ENCODE measurements at places on chromosomes 16 and 17.

DNA sequence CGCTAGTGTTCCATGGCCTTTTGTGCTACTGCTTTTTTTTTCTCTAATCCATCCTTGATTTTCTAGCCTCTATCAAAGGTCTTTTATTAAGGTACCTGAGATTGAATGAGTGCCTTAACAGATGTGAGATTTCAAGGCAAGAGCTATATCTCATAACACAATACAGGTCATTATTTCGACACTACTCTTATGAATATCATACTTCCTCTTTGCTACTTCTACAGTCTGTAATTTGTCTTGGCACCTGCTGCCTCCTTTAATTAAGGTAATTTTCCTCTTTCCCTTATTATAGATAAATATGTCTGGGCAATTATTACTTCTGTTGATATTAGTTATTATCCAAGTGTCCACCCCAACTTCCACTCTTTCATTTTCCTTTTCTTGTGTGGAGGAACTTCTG is 5.3 kb downstream of the KRT28 start:
- no peak for DNase-seq

DNA sequence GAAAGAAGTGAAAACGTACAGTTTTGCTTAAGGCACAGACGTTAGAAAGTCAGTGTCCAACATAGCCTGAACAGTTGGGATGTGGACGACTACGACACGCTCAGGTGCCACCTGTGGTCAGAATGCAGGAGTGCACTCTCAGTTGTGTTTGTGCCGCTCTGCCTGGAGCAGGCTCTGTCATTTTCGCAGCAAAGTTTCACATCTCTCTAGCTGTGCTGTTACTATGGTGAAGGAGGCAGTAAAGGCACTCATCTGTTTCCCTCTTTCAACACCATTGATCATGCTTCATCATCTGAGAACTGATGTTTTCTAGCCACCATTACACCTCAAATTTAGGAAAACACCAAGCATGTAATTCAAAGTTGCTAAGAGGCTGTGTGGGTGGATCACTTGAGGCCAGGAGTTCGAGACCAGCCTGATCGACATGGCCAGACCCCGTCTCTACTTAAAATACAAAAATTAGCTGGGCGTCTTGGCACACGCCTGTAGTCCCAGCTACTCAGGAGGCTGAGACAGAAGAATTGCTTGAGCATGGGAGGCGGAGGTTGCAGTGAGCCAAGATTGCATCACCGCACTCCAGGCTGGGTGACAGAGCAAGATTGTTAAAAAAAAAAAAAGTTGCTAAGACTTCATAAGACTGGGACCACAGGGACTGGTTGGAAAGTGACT is 44.9 kb upstream of the DNAJA2 start:
- no peak for DNase-seq

DNA sequence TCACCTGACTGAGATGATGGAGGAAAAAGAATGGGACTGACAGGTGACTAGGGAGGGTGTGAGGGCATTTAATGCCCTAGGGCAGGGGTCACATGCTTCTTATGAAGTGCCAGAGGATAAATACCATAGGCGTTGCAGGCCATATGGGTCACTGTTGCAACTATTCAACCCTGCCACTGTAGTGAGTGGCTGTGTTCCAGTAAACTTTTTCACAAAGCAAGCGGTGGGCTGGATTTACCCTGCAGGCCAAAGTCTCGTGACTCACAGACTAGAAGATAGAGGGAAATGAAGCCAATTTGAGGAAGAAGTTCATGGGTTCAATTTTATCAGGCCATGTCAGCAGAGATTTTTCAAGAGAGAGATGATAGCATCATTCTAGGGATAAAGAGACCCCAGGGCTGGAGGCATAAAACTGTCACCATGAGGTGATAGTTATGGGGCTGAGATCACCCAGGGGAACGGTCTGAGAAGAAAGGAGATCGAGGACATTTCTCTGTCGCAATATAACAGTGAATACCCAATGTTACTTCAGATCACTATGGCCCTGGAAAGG is 8.6 kb downstream of the ARHGAP17 start:
- DNase-seq = no peak

DNA sequence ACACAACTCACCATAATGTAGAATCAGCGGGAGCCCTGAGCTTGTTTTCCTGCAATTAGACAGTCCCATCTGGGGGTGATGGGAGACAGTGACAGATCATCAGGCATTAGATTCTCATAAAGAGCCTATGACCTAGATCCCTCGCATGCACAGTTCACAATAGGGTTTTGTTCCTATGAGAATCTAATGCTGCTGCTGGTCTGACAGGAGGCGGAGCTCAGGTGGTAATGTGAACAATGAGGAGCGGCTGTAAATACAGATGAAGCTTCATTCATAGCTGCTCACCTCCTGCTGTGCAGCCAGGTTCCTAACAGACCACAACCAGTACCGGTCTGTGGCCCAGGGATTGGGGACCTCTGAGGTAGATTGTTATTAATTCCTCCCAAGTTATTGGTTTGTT is 2.9 kb upstream of the DOK4 start:
- no peak for DNase-seq

DNA sequence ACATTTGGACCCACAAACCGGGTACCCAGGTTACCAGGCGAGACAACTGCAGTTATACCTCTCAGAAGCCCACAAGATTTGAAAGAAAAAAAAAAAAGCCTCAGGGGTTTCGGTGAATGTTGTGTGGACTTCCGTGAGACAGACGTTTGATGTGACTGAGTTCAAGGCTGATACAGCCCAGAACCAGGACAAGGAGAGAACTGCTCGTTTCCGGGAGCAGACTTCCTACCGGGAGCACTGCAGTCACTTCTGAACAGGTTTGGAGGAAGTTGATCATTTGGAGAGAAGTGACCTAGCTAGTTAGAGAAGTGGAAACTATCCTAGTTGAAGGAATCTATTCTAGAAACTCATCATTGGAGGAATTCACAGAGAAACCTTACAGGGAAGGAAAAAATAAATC is 847 bp downstream of the CKLF start:
- DNase-seq = no peak

GRCh38 chr16:85187002-85187401 is 74.7 kb upstream of the CIBAR2 start:
- no peak for DNase-seq

DNA sequence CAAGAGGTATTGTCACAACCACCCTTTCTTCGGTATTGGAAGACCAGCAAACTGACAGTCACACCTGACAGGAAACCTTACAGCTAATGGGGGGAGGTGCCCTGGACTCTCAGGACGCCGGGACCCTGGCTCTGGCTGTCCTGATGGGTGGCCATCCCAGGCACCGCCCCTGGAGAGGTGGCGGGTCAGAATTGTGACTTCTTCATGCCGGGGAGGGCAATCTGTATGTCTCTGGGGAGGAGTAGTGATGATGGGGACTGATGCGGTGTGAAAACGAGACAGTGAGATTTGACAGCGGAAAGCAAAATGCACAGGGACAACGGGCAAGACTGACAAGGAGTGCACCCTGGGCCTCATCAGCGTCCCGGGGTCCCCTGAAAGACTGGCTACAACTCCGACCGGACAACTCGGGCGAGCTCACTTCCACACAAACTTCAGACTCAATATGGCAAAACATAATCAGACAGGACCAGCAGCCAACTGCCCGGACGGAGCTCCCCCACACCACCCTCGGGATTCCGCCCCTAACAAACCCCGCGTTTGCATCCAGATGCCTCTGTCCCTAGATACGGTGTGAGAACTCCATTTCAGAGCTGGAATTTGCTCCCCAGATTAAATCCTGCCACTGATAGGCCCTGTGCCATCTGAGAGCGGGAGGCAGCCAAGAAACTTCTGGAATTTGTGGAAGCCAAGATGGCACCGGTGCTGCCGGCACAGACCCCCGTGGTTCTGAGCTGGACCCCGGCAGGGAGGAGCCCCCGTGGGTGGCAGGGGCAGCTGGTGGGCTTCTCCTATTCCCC is 83.6 kb upstream of the CREBBP start:
- DNase-seq = no peak

DNA sequence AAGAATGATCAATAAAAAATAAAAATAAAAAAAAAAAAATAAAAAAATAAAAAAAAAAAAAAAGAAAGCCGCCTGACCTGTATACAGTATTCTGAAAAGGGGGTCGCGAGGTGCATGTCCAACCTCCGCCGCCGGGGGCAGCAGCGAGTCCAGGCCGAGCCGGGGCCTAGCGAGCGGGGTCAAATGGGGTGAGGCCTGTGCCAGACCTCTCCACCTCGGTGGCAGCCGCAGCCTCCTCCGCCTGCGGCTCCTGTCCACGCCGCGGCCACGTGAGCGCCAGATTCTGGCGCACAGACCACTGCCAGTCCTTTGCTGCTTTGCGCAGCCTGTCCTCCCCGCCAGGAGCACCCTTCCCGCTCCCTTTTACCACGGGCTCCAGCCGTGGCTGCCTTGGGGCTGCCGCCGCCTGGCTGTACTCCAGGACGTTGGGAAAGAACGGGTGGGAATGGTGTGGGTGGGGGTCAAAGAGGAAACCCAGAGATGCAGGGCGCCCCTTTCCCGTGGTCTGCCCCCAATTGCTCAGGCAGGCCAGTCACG is 2.4 kb upstream of the BCKDK start:
- DNase-seq = no peak

DNA sequence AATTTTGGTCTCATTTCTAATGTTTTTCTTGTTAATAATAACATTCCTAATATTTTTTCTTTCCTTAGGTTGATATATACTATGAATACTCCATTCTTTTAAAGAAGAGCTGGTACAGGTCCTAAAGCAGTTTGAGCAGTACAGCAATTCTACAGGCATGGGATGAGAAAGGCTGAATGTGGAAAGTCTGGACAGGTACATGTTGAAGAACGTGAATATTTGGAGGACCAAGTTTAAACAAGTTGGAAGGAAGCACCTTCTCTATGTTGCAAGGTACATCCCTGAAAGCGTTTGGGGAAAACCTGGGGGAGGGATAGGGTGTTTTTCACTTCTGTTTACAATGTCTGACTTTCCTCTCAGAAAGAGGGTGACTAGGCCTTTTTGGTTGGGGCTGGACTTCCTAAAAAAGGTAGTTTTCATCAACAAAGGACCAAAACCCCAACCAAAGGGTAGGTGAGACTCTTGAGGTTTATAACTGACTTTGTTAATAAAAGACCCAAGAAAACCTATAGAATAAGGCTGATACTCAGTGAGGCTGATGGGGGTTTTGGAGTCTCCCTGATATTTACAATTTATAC is 95.9 kb upstream of the AXIN2 start:
- DNase-seq = no peak

- DNase-seq = no peak
Measured at GRCh38 chr17:76382351-76382802, 2.0 kb upstream of the SPHK1 start.

- DNase-seq = no peak
Measured at GRCh38 chr16:77836801-77837200, 48.4 kb downstream of the VAT1L start.

DNA sequence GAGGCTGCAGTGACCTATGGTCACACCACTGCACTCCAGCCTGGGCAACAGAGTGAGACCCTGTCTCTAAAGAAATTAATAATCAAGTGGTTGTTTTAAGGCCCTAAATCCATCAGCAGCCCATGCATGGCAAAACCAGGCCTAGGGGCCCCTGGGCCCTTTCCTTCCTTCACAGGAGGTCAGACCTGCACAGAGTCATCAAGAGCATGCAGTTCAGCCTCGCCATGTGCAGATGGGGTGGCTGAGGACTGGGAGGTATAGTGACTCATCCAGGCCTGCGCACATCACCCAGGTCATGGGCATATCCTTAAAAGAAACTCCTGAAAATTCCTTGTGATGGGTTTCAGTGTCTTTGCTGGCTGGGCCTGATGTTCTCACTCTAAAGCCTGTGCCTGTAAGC is 72.4 kb upstream of the AMZ2 start:
- DNase-seq = no peak

- no peak for DNase-seq
Measured at GRCh38 chr16:49416001-49416675, 42.5 kb downstream of the C16orf78 start.

- peak; percentile 10 for DNase-seq
Measured at GRCh38 chr16:66300037-66300436, 66.5 kb upstream of the CDH5 start.

- DNase-seq = no peak
Measured at GRCh38 chr17:30360086-30360808, 18.5 kb upstream of the CPD start.

DNA sequence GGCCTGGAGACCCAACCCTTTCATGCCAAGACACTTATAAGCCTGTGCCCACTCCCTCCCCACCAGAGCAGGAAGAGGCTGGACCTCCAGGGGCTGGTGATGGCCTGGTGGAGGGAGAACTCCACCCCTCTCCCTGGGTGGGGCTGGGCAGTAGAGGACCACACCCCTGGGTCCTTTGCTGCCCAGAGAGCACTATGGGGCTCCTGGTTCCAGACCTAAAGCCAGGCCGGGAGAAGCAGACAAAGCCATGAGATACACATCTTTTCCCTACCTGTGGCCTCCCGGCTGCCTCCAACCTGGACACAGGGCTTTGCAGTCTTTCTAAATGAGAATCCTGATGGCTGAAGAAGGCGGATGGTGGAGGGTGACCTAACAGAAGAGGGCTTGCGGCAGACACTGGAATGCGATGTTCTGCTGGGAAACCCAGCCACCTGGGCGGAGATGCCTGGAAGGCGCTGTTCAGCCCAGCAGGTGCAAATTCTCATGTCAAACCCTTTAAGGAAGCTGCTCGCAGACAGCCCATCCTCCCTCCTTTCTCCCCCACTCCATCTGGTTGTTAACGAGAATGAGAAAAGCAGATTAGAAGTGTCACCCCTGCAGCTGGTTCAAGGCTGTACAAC is 43.9 kb upstream of the KIFC3 start:
- DNase-seq = no peak

- DNase-seq = no peak
Measured at GRCh38 chr17:6536053-6536452, 20.3 kb downstream of the PITPNM3 start.

DNA sequence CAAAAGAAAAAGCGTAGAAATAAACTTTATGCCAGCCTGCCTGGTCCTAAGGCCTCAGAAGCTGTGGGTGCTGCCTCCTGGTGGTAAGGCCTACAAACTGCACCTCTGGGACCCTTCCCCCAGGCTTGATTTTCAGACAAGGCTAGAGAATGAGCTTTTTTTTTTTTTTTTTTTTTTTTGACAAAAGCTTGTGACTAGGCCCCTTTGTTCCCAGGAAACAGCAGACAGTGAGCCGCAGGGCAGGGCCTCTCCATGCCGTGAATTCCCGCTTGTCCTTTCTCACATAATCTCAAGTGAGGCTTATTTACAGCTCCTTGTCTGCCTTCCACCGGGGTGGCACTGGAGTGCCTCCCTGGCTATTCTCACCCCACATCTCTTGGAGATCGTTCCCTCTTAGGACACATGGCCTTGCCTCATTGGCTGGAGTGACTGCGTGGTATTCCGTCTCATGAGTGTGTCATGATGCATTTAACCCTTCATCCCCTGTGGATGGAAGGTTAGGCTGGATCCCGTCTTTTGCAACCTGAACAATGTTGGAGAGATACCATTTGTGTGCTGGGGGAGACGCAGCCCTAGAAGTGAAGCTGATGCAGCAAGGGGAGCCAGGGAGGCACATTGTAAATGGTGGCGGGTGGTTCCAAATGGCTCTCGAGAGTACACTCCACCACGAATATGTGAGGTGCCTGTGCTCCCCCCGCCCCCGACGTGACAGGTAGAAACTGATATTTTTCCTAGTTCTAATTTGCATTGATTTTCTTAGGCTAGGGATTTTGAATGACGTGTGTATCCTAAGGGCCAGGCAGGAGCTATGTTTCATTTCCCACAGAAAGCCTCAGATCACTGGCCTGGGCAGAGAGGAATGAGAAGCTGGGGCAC is 49.6 kb downstream of the USP22 start:
- DNase-seq = peak; percentile 51

- DNase-seq = no peak
Measured at GRCh38 chr16:62014319-62014923, 21.8 kb downstream of the CDH8 start.

All from mesothelial cell of epicardium (in vitro differentiated cells).